ENCODE measurements at places on chromosomes 2 and 18. TPM values are rescaled to one million over a fixed set of nuclear protein-coding genes. Genes with fewer than 3 reads are reported as not detected.

The MARCO gene
- 77.4 TPM for total RNA-seq

The FNDC4 gene
- total RNA-seq: 8.8 TPM

The KHK gene
- total RNA-seq: 3.3 TPM

The SERPINB3 gene
- not detected for total RNA-seq

The GREB1L gene
- 0.72 TPM for total RNA-seq

The ATP8B1 gene
- 22.0 TPM for total RNA-seq

The ARL6IP6 gene
- total RNA-seq: 17.8 TPM

- no peaks in the 10 kb centered on the region for H3K27me3 ChIP-seq
Measured at GRCh38 chr18:61784834-61785233, 108.0 kb downstream of the RNF152 start.

- H3K27me3 ChIP-seq: no peaks in the 10 kb centered on the region
- no peak for DNase-seq
- H3K27ac ChIP-seq: no peak overlapping the region
Measured at GRCh38 chr2:112648081-112648480, 2.3 kb downstream of the SLC20A1 start.

- no peak overlapping the region for H3K27ac ChIP-seq
- no peak for DNase-seq
- H3K4me1 ChIP-seq: no peaks in the 10 kb centered on the region
- no peaks in the 10 kb centered on the region for H3K27me3 ChIP-seq
- H3K4me3 ChIP-seq: no peak overlapping the region
- no peaks in the 10 kb centered on the region for H3K36me3 ChIP-seq
Measured at GRCh38 chr2:195009202-195009601, 647.8 kb upstream of the SLC39A10 start.

DNA sequence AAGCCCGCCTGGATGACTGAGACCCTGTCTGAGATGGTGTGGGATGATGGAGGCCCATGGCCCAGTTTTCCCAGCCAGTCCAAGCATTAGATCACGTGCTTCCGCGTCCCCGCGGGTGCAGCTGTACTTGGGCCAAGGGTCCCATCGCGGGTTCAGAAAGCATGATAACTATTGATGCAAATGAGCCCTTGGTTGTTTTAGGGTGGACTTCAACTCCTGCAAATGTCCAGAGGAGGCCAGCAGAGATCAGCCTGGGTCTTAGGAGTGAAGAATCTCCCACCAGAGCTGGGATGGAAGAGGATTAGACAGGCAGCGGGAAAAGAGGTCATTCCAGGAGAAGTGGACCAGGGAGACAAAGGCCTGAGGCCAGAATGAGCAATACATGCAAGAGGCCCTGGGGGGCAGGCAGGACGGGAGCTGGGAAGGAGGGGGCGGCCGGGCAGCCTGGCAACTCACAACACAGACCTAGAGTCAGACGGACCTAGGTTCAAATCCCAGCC, 89.9 kb upstream of the TMEM247 start:
- H3K27me3 ChIP-seq: no peaks in the 10 kb centered on the region
- H3K4me1 ChIP-seq: no peaks in the 10 kb centered on the region
- no peak overlapping the region for H3K4me3 ChIP-seq
- H3K27ac ChIP-seq: peak overlapping the region; percentile 81
- DNase-seq: no peak

DNA sequence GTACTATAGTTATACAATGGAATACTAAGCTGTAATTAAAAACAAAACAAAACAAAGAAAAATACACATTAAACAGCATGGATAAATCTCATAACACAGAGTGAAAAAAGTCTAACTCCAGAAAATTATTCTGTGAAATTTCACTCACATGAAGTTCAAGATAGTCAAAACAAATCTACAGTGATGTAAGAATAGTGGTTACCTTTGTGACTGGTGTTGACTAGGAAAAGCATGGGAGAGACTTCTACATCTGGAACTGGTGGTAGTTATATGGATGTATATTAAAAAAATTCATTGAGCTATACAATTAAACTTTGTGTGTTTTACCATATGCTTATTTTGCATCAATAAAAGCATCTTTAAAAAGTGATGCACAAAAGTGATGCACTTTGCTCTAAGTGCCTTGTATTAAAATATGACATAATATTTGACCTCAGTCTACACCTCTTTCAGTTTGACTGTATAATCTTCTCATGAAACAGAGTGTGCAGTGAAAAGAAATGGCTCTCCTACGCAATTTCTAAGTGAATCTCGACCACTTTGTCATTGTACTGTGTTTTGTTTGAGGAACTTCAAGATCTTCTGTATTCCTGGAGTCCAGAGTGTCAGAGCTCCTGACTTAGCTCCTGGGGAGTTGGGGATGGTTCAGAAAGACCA, 28.0 kb downstream of the STAT4 start:
- no peak overlapping the region for H3K27ac ChIP-seq
- peaks cover 19% of the 10 kb centered on the region for H3K4me1 ChIP-seq
- no peak overlapping the region for H3K4me3 ChIP-seq
- H3K27me3 ChIP-seq: no peaks in the 10 kb centered on the region
- no peak for DNase-seq

DNA sequence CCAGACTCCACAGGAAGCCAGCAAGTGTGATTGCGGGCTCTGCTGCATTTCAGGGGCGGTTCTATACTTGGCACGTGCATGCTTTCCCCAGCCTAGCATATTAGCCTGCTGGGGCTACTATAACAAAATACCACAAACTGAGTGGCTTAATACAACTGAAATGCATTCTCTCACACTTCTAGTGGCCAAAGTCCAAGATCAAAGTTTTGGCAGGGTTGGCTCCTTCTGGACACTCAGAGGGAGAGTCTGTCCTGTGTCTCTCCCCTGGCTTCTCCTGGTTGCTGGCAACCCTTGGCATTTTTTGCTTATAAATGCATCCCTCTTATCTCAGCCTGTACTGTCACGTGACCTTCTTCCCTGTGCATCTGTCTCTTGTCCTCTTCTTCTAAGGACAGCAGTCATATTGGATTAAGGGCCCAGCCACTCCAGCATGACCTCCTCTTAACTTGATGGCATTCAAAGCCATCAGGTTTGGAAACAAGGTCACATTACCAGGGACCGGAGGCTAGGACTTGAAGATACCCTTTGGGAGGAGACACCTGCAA, 138.7 kb downstream of the RNF152 start:
- no peaks in the 10 kb centered on the region for H3K36me3 ChIP-seq
- DNase-seq: no peak
- H3K27me3 ChIP-seq: no peaks in the 10 kb centered on the region
- H3K4me3 ChIP-seq: no peak overlapping the region
- H3K4me1 ChIP-seq: no peaks in the 10 kb centered on the region

GRCh38 chr2:22904126-22904684, 480.8 kb upstream of the KLHL29 start:
- H3K4me3 ChIP-seq: no peak overlapping the region
- no peak for DNase-seq
- no peaks in the 10 kb centered on the region for H3K27me3 ChIP-seq
- no peaks in the 10 kb centered on the region for H3K4me1 ChIP-seq
- no peaks in the 10 kb centered on the region for H3K36me3 ChIP-seq
- no peak overlapping the region for H3K27ac ChIP-seq

- no peaks in the 10 kb centered on the region for H3K4me1 ChIP-seq
- H3K36me3 ChIP-seq: peaks cover 98% of the 10 kb centered on the region
- no peak overlapping the region for H3K27ac ChIP-seq
- H3K27me3 ChIP-seq: no peaks in the 10 kb centered on the region
Measured at GRCh38 chr2:233473386-233473791, 93.2 kb downstream of the USP40 start.

GRCh38 chr18:28120828-28121515, 56.0 kb downstream of the CDH2 start:
- no peak overlapping the region for H3K27ac ChIP-seq
- no peak overlapping the region for H3K4me3 ChIP-seq
- no peaks in the 10 kb centered on the region for H3K36me3 ChIP-seq
- H3K27me3 ChIP-seq: no peaks in the 10 kb centered on the region
- H3K4me1 ChIP-seq: no peaks in the 10 kb centered on the region

- DNase-seq: no peak
- H3K27me3 ChIP-seq: no peaks in the 10 kb centered on the region
- H3K27ac ChIP-seq: no peak overlapping the region
- no peaks in the 10 kb centered on the region for H3K4me1 ChIP-seq
- H3K4me3 ChIP-seq: no peak overlapping the region
- no peaks in the 10 kb centered on the region for H3K36me3 ChIP-seq
Measured at GRCh38 chr2:16034151-16034974, 94.0 kb downstream of the MYCN start.

DNA sequence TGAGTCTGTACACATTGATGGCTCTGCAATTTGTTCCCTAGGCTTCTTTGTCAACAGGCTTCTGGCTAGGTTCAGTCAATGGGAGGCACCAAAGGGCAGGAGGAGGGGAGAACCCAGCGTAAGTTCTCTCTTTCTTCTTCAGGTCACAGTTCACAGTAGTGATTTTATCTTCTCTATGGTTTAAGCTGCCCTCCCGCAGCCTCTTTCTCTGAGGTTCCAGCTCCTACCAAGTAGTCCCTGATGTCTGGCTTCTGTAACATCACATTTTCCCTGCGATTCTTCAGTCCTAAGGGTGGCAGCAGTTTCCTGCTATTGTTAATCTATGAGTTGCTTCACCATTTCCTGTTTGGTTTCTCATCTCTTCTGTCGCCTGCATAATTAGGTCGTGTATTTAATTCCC, 107.4 kb downstream of the CPO start:
- H3K4me1 ChIP-seq: peaks cover 5% of the 10 kb centered on the region
- no peak for DNase-seq
- H3K36me3 ChIP-seq: no peaks in the 10 kb centered on the region
- H3K27me3 ChIP-seq: no peaks in the 10 kb centered on the region

- no peaks in the 10 kb centered on the region for H3K4me1 ChIP-seq
- H3K36me3 ChIP-seq: no peaks in the 10 kb centered on the region
- H3K27ac ChIP-seq: peak overlapping the region; percentile 36
- no peak for DNase-seq
Measured at GRCh38 chr2:176668912-176669311, 399.7 kb downstream of the MTX2 start.

GRCh38 chr18:14086458-14087231, 45.6 kb downstream of the ZNF519 start:
- no peaks in the 10 kb centered on the region for H3K27me3 ChIP-seq
- no peak for DNase-seq
- no peaks in the 10 kb centered on the region for H3K4me1 ChIP-seq
- H3K36me3 ChIP-seq: no peaks in the 10 kb centered on the region
- H3K4me3 ChIP-seq: no peak overlapping the region

DNA sequence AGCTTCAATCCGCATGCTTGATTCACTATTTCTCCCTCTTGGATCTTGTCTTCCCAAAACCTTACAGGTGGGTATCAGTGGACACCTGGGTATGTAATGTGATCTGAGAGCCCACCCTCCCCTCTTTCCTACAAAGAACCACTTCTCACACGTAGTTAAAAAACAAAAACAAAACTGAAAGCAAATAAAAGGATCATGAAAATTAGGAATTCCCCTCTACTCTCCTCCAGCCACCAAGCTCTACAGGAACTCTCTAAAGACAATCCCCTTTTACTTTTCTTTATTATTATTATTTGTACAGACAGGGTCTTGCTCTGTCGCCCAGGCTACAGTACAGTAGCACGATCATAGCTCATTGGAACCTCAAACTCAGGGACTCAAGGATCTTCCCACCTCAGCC, 40.8 kb upstream of the MYO1B start:
- no peak for DNase-seq
- H3K36me3 ChIP-seq: no peaks in the 10 kb centered on the region
- H3K27me3 ChIP-seq: no peaks in the 10 kb centered on the region
- peak overlapping the region; percentile 59 for H3K27ac ChIP-seq
- H3K4me3 ChIP-seq: no peak overlapping the region
- peaks cover 8% of the 10 kb centered on the region for H3K4me1 ChIP-seq

DNA sequence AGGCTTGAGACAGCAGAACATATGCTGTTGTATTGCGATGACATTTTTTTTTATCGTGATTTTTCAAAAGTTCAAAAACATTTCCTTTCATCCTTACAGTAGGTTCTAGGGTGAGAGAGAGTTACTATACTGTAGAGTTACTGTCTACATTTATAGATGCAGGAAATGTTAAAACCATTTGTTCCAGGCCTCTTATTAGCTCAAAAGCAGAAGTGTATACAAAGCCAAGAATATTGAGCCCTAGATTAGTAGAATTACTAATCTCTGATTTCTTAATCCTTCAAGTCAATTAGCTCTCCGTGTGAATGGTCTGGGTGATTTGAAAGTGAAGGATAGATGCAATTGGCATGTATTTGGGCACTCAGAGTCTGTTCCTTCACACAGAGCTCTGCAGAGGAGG, 73.1 kb downstream of the MAPRE2 start:
- no peak for DNase-seq
- H3K36me3 ChIP-seq: no peaks in the 10 kb centered on the region

GRCh38 chr2:57906152-57906732, 140.4 kb upstream of the VRK2 start:
- no peak overlapping the region for H3K27ac ChIP-seq
- H3K4me3 ChIP-seq: no peak overlapping the region
- H3K27me3 ChIP-seq: no peaks in the 10 kb centered on the region
- no peaks in the 10 kb centered on the region for H3K36me3 ChIP-seq

GRCh38 chr2:149841396-149841795, 253.8 kb upstream of the MMADHC start:
- H3K4me1 ChIP-seq: no peaks in the 10 kb centered on the region
- H3K27me3 ChIP-seq: no peaks in the 10 kb centered on the region
- H3K36me3 ChIP-seq: no peaks in the 10 kb centered on the region
- DNase-seq: no peak
- H3K4me3 ChIP-seq: no peak overlapping the region

DNA sequence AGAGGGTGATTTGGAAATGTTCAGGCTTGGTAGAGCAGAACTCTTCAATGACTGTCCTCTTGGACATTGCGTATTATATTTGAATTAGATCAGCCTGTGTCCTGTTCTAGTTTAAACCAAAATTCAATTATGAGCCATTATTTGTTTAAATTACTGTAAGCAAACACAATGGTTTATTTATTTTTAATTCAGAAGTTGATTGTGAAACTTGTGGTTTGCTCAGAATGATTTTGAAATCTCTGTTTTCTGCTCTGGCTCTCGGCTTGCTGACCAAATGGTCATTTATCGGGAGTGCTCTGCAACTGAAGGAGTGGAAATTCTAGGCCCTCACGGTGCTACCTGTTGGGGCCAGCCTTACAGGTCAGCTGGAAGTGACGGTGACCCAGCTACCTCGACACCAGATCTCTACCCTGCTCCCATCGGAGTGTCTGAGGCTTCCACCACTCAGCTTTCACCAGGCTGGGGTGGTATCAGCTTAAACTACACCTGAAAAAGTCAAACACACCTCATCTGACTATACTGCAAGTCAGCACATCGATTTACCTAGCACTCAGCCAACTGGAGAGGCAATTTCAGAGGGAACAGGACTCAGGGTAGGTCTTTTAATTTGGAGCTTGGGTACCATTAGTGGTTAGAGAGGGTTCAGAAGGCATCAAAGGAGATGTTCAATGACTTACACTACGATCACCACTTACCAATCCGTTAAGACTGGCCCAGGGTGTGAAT, 36.8 kb upstream of the GPD2 start:
- no peaks in the 10 kb centered on the region for H3K27me3 ChIP-seq
- peaks cover 7% of the 10 kb centered on the region for H3K4me1 ChIP-seq
- no peak for DNase-seq
- peak overlapping the region; percentile 64 for H3K4me3 ChIP-seq
- H3K27ac ChIP-seq: peak overlapping the region; percentile 98

GRCh38 chr2:26772064-26773001, 8.2 kb downstream of the SLC35F6 start:
- peak; percentile 86 for DNase-seq
- H3K4me1 ChIP-seq: peaks cover 34% of the 10 kb centered on the region
- no peak overlapping the region for H3K4me3 ChIP-seq
- H3K36me3 ChIP-seq: peaks cover 28% of the 10 kb centered on the region
- peak overlapping the region; percentile 67 for H3K27ac ChIP-seq
- H3K27me3 ChIP-seq: no peaks in the 10 kb centered on the region

GRCh38 chr18:47582093-47582492, 330.6 kb upstream of the SKOR2 start:
- DNase-seq: no peak
- H3K4me1 ChIP-seq: no peaks in the 10 kb centered on the region
- H3K27me3 ChIP-seq: no peaks in the 10 kb centered on the region
- H3K27ac ChIP-seq: no peak overlapping the region
- no peak overlapping the region for H3K4me3 ChIP-seq
